ENCODE measurements at places on chromosomes 5 and 9.

- DNase-seq = no peak
These were observed 265.2 kb downstream of the MAT2B start for GRCh38 chr5:163770625-163771024.

- DNase-seq = peak; percentile 56
These were observed 25.3 kb upstream of the ENHO start for GRCh38 chr9:34547960-34548611.

GRCh38 chr9:127463911-127464310 lies 12.6 kb downstream of the LRSAM1 start:
- peak; percentile 73 for DNase-seq

DNA sequence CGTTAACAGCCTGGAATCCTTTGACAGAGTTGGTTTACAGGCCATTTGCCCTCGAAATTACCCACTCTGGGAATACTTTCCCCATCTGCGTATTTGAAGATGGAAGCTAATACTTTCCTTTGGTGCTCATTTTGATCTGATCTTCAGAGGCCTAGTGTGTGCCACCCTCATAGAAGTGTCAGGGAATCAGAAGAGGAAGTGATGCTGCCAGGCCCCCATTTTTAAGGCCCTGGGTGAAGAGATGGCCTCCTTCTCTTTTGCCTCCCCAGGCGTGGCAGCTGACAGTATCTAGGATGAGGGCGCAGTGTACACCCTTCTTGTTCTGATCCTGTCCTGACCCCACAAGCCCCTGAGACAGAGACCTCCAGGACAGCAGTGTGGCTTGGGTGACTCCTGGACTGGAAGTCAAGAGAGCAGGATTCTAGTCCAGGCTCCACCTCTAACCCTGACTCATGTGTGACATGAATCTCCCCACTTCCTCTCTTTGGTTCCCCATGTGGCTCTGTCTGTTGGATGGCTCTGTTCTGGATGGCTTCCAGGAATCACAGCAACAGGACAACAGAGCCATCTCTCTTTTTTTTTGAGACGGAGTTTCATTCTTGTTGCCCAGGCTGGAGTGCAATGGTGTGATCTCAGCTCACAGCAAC lies 27.8 kb downstream of the CSF1R start:
- DNase-seq = peak; percentile 88

- DNase-seq = no peak
These were observed 11.6 kb upstream of the CMBL start for GRCh38 chr5:10319202-10319851.

GRCh38 chr9:129353697-129354336 lies 175.8 kb upstream of the IER5L start:
- no peak for DNase-seq

DNA sequence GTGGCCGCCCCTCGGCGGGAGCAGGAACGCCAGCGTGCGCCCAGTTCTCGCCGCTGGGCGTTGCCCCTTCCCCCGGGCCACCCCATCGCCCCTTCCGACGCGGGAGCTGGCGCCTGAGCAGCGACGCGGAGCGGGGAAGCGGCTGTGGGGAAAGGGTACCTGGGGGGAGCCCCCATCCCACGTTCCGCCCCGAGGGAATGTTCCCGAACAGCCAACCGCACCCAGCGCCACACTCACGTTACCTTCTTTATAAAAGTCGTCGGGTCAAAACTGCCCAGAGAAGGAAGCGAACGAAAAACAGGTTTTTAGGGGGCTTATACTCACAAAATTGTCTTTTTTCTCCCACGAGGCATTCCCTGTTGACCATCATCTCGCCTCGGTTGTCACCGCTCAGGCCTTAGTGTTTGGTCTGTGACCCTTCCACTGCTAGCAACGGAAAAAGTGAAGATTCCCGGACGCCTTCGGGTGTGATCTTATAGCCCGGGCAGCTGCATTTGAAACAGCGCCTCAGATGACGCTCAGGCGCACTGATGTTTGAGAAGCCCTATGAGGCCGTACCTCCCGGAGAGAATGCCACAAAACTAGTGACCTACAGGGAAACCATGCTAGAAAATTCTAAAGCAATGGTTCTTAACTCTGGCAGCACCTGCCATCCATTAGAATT lies 475 bp upstream of the GOLM1 start:
- DNase-seq = peak; percentile 63

GRCh38 chr5:132259069-132259851 lies 1.8 kb downstream of the PDLIM4 start:
- no peak for DNase-seq

- DNase-seq = no peak
These were observed 31.7 kb downstream of the CLTA start for GRCh38 chr9:36222449-36222848.

GRCh38 chr5:56466136-56466816 lies 233.1 kb upstream of the ANKRD55 start:
- DNase-seq = no peak

- DNase-seq = peak; percentile 67
These were observed 26.5 kb downstream of the TRMO start for GRCh38 chr9:97895695-97896332.

DNA sequence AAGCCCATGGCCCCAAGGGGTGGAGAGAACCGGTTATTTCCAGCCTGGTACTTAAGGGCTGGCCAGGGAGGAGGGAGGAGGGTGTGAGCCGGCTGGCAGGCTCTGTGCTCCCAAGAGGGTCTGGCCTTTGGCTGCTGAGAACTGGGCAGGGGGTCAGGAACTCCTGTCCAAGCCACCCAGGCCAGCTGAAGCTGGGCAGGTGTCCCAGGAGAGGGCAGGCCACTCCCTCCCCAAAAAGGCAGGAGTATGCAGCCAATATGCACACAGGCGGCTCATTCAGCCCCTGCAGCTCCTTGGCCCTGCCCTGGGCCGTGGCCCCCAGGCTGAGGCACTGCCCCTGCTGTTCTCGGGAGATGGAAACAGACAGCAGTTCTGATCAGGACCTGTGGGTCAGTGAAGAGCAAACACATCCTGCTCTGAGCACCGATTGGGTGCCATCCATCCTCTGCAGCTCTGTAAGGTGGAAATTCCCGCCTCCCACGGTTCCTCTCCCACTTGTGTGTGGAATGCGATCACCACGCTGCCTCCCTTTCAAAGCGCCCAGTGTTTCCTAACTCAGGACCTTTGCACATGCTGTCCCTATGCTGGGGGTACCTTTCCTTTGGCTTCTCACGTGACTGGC lies 17.1 kb upstream of the KIF12 start:
- DNase-seq = peak; percentile 59

DNA sequence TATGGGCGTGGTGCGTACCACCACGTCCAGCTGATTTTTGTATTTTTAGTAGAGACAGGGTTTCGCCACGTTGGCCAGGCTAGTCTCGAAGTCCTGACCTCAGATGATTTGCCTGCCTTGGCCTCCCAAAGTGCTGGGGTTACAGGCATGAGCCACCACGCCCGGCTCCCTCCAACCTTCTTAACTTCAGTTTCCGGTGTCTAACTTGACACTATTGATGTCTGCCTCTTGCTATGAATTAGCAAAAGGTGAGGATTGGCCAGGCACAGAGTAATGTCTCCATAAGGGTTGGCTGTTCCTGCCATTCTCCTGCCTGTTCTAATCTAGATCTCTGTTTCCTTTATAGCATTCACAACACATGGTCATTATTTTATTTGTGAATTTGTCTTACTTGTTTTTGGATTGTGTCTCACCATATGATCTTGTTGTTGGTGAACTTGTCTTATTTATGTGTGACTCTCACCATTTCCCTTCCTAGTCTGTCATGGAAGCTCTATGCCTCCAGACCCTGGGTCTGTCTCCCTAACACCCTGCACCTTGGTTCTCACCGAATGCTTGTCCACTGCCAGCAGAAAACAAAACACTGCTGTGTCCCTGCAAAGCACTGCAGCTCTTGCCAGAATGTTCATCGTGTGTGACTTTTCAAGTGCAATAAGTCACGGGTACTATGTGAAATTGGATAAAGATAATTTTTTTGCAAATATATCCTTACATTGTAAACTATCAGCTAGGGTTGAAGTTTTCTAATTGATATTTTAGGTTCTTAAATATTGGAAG lies 26.0 kb downstream of the BASP1 start:
- DNase-seq = no peak

GRCh38 chr9:112310826-112311225 lies 22.6 kb downstream of the PTBP3 start:
- DNase-seq = no peak

- no peak for DNase-seq
These were observed 359.0 kb upstream of the RORB start for GRCh38 chr9:74138182-74138581.

GRCh38 chr9:109477258-109478050 lies 20.7 kb downstream of the PTPN3 start:
- no peak for DNase-seq

DNA sequence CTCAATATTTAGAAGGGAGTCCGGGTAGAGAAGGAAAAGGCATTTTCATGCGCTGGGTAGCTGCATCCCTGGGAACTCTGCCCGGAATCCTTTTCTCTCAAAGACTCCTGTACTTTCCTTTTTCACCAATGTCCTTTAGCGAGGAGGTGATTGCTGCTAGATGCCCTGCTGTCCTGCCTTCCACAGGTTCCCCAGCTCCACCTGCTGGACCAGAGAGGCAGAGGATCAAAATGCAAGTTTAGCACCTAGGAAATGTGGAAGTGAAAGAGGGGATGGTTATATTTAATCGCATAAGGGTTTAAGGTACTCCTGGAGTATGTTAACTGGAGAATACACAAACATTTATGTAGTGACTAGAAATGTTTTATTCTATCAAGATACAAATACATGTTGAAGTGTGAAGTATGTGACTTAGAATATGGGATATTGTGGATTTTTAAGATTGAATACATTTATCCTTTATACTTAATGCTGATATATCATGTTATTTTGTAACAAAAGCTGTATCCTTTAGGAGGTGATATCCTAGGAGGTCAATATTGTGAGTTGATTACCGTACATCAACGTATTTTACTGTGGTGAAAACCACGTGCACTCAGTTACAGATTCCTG lies 145.7 kb downstream of the ARHGAP26 start:
- no peak for DNase-seq

GRCh38 chr5:22431406-22431805 lies 421.7 kb downstream of the CDH12 start:
- no peak for DNase-seq

DNA sequence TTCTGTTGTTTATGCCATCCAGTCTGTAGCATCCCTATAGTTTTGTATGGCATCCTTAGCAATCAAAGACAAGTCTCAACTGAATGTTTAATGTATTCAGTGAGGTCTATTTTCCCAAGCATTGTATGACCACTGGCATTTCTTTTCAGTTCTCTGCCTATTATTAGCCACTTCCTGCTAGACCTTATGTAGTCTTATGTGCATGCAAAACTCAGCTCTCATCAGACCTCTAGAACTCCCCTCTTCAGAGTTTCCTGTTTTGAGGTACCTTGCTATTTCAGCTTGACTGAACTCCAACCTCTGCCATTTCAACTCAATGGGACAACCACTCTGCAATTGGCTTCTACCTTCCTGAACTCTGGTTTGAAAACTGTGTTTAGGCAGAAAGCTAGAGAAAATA lies 113.2 kb downstream of the SLC25A46 start:
- DNase-seq = no peak

GRCh38 chr9:21608200-21608599 lies 126.1 kb upstream of the IFNE start:
- no peak for DNase-seq

DNA sequence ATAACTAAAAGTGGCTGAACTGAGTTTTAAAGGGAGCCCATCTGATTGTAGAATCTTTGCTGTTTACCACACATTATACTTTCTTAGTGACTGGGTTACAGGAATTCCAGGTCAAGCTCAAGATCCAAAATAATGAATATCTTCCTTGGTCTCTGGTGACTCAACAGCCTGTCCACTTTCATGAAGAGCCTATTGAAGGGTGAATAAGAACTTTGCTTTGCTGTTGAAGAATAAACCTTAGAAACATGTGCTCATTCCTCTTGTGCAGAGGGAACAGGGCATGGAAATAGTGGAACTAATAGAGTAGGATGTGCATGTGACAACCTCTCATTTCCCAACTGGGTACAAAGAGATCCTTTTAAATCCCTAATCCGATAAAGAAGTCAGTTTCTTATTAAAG lies 21.4 kb downstream of the ALDH1A1 start:
- DNase-seq = no peak

DNA sequence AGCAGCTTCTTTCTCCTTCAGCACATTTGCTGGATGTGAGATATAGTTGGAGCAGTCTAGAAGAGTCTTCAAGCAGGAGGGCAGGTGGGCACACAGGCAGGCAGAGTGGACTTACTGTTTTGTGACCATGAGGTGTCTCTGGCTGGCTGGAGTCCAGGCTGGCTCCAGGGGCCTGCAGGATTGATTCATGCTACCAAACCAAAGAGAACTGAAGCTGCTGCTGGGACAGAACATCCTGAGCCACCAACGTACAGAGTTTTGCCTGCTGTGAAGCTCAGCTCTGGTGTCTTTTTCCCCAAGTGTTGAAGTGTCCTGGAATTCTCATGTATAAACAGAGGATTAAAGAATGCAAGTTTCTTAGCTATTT lies 45.7 kb downstream of the CYSTM1 start:
- DNase-seq = no peak

GRCh38 chr5:131142970-131143617 lies 22.0 kb downstream of the HINT1 start:
- peak; percentile 36 for DNase-seq

DNA sequence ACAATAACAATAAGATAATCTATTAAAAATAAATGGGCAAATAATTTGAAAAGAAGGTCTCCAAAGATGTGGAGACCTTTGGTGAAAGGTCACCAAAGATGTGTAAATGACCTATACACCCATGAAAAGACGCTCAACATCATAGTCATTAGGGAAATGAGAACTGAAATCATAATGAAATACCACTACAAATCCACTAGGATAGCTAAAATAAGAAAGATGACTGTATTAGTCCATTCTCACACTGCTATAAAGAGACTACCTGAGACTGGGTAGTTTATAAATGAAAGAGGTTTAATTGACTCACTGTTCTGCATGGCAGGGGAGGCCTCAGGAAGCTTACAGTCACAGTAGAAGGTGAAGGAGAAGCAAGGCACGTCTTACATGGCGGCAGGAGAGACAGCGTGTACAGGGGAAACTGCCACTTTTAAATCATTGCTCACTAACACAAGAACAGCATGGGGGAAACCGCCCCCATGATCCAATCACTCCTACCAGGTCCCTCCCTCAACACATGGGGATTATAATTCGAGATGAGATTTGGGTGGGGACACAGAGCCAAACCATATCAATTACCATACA lies 339.6 kb downstream of the ENC1 start:
- no peak for DNase-seq

DNA sequence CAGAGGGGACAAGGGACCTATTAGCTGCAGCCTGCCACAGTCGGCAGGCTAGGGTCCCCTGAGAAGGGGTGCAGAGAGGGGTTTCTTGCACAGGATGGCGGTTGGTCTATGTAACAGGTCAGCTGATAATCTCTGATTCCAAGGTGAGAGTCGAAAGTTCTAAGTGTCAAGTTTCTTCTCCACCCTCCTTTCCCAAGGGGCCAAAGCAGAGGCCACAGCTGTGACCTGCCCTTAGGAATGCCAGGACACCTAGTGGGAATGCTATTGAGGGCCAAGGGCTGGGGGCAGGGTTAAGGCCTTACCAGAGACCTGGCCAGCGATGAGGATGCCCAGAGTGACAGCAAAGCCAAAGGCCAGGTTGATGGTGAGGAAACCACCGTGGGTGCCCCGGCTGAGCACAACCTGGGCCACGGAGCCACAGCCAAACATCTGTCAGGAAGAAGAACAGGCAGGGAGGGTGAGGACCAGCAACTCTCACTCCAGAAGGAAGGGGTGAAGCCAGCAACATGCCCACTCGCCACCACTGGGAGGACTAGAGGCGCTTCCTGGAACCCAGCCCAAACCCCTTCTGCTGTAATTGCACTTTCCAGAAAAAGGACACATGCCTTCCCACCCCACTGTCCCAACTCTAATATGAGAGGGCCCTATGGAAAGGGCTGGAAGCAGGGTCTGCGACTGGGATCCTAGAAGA lies 3.8 kb downstream of the AQP3 start:
- no peak for DNase-seq

GRCh38 chr9:135766251-135766650 lies 64.3 kb downstream of the KCNT1 start:
- DNase-seq = no peak

Measured in inflammatory macrophage treated with lipopolysaccharide for 1 hour (primary cell).